ENCODE measurements at places on chromosomes 3 and 15. TPM values are rescaled to one million over a fixed set of nuclear protein-coding genes. Genes with fewer than 3 reads are reported as not detected.
A peak's percentile ranks its signal among the peaks of the same experiment; 100 is the strongest.

DNA sequence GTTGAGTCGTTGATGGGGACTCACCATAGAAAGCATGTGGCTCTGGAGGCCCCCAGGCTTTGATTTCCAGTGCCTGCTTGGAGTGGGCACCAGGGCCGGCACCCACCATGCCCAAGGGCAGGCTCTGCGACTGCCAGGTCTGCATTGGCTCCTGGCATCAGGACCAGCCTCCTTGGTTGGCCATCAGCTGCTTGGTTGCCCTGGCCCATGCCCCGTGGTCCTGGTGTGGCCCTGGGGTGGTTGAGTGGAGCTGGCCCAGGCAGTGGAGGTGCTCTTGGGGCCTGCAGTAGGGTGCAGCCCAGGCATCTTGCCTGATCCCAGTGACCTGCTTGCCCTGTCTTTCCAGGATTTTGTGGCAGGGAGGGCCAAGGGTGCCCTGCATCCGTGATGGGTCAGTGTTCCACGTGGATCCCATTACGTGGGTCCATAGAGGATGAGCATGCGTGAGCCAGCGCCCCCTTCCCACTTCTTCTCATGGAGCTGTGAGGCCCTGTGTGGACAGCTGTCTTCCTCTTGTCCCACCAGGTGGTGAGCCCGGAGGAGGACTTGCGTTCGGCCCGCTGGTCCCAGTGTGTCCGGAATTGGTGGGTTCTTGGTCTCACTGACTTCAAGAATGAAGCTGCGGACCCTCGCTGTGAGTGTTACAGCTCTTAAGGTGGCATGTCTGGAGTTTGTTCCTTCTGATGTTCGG is 187.0 kb downstream of the UBE3A start:
- DNase-seq, result no peak

THPO gene
- 0.86 TPM for total RNA-seq

CD200R1 gene
- under 0.01 TPM for total RNA-seq

DNA sequence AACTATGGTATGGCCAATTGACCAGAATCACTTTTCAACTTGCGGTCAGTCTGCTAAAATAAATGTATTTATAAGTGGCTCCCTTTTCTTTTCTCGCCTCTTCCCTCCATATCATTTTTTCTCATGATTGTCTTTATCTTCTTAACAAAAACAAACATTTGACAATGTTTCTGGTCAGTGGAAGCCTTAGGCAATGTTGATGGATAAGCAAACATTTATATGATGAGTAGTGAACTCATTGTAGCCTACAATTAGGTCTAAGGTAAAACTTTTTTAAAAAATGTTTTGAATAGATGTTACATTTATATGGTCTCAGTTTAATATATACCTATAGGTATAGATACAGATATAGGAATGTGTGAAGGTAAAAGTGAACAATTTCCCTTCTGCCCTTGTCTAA is 355.4 kb downstream of the MFSD1 start:
- DNase-seq, result no peak

- no peak for DNase-seq
Measured at GRCh38 chr3:60812502-60812901, 438.8 kb downstream of the FHIT start.

GRCh38 chr3:64251019-64251418 is 25.8 kb upstream of the PRICKLE2 start:
- no peak for DNase-seq

DNA sequence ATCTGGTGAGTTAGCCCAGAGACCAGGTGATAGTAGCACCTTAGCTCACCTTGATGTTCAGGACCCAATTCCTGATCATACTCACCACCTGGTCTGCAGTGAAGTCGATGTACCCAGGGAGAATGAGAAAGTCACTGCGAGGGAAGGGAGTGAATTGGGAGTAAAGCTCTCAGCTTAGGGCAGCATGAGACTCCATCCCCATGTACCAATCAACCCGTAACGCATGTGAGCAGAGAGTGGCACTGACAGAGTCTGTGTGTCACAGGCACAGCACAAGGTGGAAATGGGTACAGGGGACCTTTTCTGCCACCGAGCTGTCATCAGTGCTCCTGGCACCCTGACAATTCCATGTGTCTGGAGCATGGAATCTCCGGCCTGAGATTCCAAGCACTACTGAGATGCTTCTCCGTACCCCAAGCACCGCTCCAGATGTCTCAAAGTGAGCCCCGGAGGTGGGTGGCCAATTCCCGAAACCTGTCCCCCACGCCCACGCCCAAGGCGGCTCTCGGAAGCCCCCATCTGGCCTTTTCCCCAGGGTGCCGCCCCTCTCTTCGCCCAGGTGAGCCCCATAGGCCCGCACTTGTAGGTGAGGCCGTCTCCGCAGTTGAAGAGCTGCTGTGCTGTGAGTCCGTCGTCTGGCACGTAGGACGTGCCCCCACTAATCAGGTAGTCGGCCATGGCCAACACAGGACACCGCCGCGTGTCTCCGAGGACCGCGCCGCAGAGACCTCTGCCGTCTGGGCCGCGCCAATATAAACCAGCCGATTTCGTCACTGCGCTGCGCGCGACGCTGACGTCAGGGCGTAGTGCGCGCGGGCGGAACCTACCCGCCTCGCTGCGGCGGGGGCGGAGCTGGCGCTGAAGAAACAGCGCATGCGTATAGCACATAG is at the start of gene IMPDH2:
Gene IMPDH2, minus strand, starts transcription at position 726 of the 890 bp plus-strand sequence. Its CDS starts 48 bp downstream, at position 678.
- DNase-seq, result peak; percentile 93

DNA sequence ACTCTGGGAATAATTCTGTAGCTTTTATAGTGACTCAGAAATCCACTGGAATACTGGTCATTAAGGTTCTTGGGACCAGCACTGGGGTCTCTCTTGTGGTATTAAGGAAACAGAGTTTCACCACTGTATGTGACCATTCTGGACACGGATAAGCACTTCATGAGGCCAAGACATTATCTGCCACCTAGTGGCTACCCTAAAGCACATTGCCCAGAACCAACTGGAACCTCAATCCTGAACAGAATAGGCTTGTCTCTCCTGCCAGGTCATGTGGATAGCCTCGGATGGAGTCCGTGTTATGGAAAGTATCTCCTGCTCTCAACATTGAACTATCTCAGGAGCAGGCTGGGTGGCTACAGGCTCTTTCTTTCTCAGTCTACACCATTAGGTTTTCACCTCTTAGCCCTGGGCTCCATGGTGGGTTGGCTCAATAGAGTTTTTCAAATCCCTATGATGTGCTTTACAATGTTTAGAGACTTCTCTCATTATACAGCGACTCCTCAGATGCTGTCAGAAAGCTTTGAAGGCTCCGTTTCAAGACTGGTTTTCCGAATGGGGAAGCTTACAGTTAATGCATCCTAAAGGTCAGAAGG is 167.6 kb upstream of the ST8SIA2 start:
- no peak for DNase-seq

DNA sequence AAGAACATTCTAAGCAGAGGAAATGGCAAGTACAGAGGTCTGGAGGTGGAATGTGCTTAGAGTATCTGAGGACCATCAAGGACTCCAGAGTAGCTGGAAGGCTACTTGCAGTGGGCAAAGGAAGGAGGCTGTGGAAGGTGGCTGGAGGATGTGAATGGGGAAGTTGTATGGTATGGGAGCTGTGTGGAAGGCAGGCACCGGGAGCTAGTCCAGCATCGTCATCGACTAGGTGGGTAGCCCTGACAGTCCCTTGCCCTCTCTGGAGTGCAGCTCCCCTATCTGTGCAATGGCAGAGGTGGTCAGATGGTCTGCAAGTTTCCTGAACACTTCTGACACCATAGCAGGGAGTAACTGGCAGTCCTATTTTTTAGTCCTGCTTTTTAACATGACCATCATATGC is 19.3 kb downstream of the CCDC13 start:
- DNase-seq, result no peak

All from fibroblast of villous mesenchyme (primary cell).